ENCODE measurements at places on chromosomes 4 and X.

DNA sequence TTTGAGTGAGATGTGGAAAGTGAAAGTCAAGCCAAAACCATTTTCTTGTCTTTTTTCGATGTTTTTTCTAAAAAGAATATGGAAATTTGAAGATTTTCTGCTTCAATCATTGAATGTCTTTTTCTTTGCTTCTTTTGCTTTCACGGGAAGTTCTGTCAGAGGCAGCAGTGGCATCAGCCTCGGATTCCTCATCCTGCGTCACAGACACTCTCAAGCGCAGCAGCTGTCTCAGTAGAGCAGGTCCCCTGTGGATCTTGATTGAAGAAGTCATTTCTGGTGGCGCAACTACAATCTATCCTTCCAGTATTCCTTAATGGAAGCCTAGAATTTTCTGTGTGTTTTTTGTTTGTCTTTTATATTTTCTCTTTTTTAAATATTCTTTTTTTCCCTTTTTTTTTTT, 52.7 kb upstream of the NEIL3 start:
- no peak for DNase-seq

DNA sequence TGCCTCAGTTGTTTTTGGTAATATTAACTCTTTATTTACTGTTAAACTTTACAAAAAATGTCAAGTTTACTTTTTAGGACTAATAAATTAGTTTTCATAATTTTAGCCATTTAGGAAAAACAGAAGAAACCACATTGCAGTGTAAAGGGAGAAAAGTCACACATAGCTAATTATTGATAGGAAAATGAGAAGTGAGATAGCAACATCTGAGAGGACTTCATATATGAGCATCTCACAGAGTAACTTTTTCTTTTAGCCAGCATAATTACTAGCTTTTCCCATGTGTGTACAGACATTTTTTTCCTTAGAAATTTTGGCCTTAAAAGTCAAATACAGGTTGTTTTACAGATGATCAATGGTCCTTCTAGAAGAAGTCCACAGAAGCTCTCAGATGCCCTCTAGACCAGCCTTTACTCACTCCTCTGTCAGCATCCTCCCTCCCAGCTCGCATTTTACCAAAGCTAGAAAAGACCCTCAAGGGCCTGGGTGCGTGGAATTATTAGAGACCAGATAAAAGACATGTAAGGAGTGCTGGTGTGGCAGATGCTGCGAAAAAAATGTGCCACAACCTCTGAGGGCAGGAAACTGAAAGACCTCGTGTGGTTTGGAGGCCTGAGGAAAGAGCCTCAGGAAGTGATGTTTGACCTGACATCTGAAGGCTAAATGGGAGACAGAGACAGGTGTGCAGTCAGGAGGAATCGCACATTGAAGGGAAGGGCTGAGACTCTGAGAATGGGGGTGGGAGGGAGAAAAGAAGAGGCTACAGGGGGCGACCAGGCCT, 156.9 kb downstream of the CBR4 start:
- DNase-seq: no peak

- DNase-seq: no peak
Measured at GRCh38 chr4:176210101-176210500, 14.7 kb upstream of the SPATA4 start.

DNA sequence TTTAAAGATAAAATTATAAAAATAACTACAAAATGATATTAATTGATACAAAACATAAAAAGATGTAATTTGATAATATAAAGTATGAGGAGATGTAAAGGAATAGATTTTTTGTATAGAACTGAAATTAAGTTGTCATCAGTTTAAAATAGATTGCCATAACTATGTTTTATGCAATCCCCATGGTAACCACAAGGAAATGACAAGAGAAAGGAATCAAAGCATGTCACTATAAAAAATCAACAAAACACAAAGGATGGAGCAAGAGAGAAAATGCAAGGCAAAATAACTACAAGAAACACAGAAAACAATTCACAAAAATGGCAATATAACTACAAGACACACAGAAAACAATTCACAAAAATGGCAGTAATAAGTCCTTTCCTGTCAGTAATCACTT, 27.0 kb upstream of the GUCY2F start:
- no peak for DNase-seq

GRCh38 chr4:93710101-93710846, 118.3 kb upstream of the ATOH1 start:
- DNase-seq: peak; percentile 41

- no peak for DNase-seq
Measured at GRCh38 chr4:77913348-77913747, 50.7 kb downstream of the MRPL1 start.

DNA sequence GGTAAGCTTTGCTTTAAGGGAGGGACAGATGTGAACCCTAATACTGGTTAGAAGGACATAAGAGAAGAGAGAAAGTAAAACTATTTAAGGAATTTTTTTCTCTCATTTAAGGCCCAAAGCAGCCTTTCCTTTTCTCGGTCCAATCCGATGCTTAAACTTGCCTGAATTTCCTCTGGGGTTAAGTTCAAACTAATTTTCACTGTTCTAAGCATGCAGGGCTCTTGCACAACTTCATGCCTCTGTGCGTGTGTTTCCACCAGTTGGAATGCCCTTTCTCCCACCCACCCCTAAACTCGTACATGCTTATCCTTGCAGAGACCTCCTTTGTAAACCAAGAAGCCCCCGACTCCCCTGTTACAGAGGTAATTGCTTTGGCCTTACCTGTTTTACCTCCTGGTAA, 204.7 kb downstream of the CBR4 start:
- no peak for DNase-seq

DNA sequence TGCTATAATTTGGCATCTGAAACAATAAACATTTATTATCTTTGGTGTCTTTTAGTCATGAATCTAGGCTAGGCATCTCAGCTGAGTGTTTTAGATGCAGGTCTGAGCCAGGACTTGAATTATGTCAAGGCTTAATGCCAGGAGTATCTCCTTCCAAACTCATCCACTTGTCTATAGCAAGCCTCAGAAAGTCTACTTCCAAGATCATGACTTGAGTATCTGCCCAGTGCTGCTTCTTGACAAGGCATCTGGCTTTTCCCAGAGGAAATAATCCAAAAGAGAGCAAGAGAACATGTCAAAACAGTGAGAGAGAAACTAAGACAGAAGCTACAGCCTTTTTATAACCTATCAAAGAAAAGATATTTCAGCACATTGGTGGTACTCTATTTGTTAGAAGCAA, 1052.1 kb upstream of the PCDH10 start:
- DNase-seq: no peak

DNA sequence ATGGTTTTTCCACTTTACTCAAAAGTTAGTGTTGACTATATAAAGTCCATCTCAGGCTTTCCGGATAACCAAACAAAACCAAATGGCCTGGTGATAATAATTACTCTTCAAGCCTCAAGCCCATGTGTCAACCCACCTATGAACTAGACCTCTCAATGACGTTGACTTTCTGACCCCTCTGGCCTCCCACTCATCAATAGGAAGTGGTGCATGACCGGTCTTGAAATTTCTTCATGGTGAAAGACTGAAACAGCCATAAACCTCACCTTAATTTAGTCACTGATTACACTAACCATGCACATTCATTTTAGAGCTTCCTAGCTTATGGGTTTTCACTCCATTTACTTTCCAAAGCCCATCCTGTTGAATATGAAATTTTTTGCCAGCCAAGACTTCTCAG, 276.0 kb downstream of the KLHL13 start:
- DNase-seq: no peak

GRCh38 chr4:122584519-122584918, 36.3 kb downstream of the IL21 start:
- no peak for DNase-seq

DNA sequence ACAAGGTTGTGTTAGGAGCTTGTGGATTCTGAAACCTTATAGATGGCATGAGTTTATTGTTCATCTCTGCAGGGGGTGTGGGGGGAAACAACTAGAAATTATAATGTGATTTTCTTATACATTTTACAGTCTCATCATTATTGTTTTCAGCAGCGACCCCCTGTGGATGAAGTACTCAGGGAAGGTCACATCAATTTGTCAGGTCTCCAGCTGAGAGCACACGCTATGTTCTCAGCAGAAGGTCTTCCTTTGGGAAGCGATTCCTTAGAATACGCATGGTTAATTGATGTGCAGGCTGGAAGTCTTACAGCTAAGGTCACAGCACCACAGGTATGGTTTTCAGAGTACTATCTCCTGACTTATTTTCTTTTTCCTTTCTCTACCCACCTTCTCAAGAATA, 72.2 kb downstream of the BLTP1 start:
- DNase-seq: peak; percentile 12

DNA sequence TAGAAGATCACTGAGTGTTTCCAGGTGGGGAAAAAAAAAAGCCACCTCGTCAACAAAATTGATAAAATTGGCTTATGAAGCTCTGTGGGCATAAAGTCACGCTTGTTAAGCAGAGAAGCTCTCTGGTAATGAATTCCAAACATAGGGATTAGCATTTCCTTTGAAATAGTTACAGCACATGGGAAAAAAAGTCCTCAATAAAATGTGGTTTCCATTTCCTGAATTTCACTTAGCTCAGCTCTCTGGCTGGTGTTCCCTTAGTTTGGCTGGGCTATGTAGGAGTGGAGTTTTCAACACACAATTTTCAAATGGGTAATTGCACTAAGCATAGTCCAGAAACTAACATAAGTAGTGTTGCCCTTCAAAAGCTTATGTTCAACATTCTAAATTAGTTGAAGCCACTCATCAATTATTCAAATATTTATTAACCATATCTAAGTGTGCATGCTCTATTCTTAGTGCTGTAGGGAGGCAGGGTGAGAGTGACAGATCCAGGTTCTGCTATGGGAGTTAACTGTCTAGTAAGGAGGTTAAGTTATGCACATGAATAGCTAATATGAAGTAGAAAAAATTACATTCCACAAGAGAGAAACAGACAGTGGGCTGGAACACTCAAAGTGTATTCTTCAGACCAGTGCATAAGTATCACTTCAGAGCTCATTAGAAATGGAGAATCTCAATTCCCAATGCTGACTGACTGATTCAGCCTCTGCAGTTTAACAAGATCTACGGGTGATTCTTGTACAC, 445.7 kb downstream of the SMARCA1 start:
- DNase-seq: no peak

- DNase-seq: no peak
Measured at GRCh38 chr4:48228949-48229348, 40.7 kb downstream of the TEC start.

GRCh38 chrX:19683817-19684216, 168.5 kb upstream of the MAP3K15 start:
- DNase-seq: no peak

- DNase-seq: no peak
Measured at GRCh38 chr4:5261866-5262265, 210.6 kb downstream of the STK32B start.

DNA sequence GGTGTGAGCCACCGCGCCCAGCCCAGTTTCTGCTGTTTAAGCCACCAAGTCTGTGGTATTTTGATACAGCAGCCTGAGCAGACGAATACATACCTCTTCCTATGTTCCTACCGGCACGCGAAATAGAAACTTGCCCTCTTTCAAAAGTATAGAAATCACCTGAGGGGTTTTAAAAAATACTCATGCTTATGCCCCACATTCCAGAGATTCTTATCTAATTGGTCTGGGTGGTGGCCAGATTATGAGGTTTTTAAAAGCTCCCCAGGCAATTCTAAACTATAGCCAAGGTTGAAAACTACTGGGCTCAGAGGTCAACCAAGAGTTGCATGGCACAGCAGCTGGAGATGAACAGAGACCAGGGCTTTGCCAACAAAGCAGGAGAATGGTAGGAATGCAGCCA, 24.9 kb upstream of the HUWE1 start:
- DNase-seq: no peak

- DNase-seq: no peak
Measured at GRCh38 chr4:30746735-30747134, 26.6 kb downstream of the PCDH7 start.

- no peak for DNase-seq
Measured at GRCh38 chr4:117793845-117794480, 240.3 kb upstream of the NDST3 start.

GRCh38 chr4:116520886-116521285, 564.5 kb downstream of the TRAM1L1 start:
- no peak for DNase-seq

DNA sequence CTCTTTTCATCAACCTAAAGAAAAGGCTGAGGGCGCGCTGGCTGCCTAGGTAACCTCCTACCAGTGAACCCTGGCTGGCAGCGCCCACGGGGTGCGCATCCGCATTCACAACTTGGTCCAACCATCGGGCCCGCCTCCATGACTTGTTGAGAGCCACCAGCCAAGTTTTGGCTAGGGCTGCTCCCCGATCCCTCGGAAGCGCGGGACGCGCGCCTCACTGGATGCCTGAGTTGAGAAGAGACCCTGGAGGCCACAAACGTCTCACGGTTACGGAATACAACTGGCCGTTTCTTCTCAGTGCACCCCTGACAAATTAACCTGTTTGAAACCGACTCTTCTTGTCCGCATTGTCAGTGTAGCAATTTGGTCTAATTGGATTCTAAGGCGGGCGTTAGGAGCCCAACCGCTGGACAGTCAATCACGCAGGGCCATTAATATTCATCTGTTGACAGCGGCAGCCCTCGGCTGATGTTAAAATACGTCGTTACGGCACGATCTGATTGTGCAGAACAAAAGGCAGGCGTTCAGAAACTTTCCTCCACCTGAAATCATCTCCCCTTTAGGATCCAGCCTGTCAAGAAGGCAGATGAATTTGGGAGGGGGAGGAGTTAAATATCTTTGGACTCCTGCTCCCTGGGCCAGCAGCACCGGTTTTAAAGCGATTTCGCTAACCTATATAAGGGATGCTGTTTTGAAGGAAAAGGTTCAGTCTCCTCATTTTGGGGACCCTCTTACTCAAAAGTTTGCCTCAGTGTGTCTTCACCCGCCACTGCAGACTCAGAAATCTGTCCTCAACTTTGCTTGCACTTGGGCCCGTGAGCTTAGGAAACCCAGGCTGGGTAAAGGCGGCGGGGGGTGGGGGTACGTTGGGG, 1.2 kb downstream of the GPC3 start:
- DNase-seq: no peak

DNA sequence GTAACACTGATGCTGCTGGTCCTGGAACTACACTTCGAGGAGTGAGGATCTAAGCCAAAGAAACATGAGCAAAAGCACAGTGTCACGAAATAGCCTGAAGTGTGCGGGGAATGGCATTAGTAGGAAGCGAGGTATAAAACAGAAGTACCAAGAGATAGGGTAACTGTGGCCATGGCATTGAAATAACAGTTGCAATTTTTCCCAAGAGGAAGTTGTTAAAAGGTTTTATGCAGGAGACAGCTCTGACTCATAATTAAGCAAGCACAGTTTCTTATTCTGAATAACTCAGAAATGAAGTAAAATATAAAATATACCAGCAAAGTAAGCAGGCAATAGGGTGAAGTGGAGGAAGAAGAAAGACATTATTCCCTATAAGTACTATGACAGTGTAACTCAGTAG, 90.3 kb upstream of the TMEM150C start:
- DNase-seq: no peak

GRCh38 chr4:148065075-148065474, 333.2 kb downstream of the ARHGAP10 start:
- no peak for DNase-seq

- no peak for DNase-seq
Measured at GRCh38 chr4:44761306-44761705, 35.0 kb upstream of the GNPDA2 start.

All from Caco-2 (cell line).